ENCODE measurements at places on chromosomes 13 and 19. TPM values are rescaled to one million over a fixed set of nuclear protein-coding genes. Genes with fewer than 3 reads are reported as not detected.

DCUN1D2 gene
- 6.7 TPM for total RNA-seq

JAK3 gene
- 3.5 TPM for total RNA-seq

ZNF256 gene
- total RNA-seq, result 1.9 TPM

CEACAM4 gene
- not detected for total RNA-seq

ALKBH7 gene
- 68.1 TPM for total RNA-seq

RNASEH2A gene
- total RNA-seq, result 62.4 TPM

MEF2B gene
- total RNA-seq, result 0.15 TPM

ENOX1 gene
- 0.84 TPM for total RNA-seq
